ENCODE measurements at places on chromosomes 13 and 19.

- DNase-seq: no peak
Measured at GRCh38 chr13:94063848-94064247, 415.6 kb downstream of the DCT start.

DNA sequence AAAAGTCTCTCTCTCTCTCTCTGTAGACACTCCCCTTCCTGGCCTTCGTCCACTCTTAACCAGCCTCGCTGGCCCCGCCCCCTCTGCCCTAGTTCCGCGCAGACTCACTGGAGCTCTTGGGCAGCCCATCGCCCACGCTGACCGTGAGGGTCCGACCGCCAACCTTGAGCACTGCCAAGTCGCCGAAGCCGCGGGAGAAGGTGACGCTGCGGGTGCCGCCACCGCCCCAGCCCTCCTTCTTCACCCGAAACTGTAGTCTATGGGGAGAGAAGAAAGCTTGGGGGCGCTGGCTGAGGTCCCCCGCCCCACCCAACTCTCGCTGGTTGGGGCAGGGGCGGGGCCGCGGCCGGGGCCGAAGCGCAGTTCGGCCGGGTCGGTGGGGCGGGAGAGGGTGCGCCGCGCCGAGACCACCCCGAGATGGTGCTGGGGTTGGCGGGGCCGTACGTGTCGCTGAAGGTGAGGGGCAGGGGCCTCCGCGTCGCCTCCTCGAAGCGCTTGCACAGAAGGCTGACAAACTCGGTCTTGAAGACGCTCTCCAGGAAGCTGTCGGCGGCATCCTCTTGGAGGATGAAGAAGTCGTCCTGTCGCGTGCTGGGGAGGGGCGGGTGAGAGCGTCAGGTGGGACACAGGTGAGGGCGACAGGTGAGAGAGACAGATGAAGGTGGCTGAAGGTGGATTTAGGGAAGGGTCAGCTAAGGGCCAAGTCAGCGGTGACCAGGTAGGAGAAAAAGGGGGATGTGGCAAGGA, 12.6 kb upstream of the ZNF414 start:
- DNase-seq: peak; percentile 86

DNA sequence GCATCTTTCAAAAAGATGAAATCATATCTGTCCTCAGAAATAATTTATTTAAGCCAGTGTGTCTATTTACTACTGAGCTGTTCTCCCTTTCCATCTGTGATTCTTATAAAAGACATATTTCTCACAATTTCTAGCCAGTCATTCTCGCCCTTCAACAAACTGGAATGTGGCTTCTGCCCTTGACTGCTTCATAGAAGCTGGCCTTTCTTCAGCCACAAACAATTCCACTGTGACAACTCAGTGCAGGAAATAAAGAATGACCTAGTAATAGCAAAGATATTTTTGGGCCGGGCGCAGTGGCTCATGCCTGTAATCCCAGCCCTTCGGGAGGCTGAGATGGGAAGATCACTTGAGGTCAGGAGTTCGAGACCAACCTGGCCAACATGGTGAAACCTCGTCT, 655.5 kb downstream of the PCDH9 start:
- DNase-seq: no peak

GRCh38 chr19:38662537-38663155, 15.2 kb downstream of the ACTN4 start:
- no peak for DNase-seq

GRCh38 chr13:20831933-20832332, 58.2 kb upstream of the EEF1AKMT1 start:
- no peak for DNase-seq

GRCh38 chr19:31575846-31576335, 226.7 kb upstream of the TSHZ3 start:
- DNase-seq: no peak

GRCh38 chr13:49326222-49326917, 78.6 kb downstream of the CDADC1 start:
- DNase-seq: no peak

DNA sequence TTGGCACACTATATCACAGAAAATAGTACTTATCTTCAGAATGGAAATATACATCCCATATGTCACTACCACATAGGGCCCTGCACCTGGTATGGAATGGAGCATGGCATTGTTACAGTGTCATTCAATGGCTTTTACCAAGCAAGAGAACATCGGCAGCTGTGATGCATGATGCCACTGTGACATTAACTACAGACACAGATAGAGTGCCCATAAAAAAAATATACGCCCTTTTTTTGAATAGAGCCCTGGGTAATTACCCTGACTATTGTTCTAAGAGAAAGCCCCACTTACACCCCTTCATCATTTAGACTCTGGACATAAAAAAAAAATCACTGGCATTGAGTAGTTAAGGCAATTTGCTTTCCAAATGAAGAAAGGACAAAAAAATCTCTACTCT, 320.3 kb downstream of the DNAJC15 start:
- DNase-seq: no peak

- DNase-seq: no peak
Measured at GRCh38 chr13:73954808-73955207, 179.4 kb downstream of the KLF12 start.

DNA sequence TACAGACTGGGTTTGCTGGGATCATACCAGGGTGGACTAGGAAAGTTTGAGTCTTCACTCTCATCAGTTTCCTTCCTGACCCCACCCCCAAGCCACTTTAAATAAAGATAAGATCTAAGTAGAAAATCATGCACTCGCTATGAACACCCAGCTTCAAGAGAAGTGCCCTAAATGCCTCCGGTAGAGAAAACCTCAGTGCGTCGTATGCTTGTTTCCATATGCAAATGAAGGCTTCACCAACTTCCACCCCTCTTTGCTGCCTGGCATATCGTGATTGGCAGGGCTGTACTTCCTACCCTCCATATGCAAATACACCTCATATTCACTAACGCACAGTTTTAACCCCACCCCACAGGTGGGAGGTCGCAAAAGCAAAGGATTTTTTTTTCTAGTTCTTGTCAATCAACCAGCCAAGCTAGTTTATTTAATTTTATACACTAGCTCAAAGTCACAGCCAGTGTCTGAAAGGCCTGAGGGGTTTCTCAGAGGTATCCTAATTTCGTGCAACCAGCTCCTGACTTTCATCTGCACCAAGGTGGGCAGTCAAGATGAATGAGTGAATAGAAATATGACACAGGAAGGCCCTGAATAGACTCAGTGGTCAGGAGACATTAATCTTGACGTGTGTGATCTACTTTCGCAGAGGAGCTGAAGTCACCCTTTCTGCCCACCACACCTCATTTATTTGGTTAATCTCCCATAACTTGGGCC, 121.1 kb upstream of the TSHZ3 start:
- DNase-seq: no peak

DNA sequence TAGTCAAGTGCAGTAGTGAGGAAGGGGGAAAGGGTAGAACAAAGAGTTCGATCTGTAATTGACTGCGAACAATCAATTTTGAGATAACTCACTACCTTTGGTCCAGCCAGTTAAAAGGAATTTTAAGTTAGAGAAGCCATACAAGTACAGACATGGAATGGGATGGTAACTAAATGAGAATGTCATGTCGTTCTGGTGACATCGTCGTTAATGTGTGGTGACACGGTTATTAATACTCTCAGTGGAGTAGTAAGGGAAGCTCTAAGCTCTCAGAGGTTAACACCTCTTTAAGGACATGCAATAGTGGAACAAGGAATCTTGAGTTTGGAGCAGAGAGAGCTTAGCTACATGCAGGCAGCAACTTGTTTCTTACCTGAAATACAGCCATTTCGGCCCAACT, 154.9 kb upstream of the KLF12 start:
- DNase-seq: no peak

DNA sequence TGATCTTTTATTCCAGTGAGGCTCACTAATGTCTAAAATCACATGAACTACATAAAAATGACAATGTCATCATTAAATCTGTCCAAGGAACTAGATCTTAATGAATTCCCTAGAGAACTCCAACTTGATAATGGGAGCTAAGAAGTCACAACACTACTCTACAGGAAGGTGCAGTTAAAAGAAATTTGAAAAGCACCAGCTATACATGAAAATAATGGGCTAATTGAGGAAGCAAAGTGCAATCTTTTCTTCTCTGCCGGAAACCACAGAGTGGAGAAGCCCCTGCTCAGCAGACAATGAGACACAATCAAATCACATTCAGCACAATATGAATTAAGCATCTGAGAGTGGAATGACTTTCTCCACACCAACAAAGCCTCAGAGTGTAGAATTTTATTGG, 261.7 kb downstream of the LHFPL6 start:
- DNase-seq: no peak

GRCh38 chr19:4066176-4066606, 508 bp downstream of the ZBTB7A start:
- no peak for DNase-seq

DNA sequence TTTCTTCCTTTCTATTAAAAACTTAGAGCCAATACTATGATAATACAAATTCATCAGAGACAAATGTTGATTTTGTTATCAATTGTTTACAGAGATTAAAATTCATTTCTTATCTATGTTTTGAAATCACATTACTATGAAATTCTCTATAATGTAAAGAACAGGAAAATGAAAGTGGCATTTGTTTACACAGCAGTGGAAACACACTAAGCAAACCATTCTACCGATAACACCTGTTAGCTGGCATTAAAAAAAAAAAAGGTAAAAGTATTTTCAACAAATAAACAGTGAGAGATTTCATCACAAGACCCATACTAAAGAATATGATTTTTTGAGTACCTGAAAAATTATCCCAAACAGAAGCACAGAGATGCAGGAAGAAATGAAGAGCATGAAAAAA, 4.8 kb upstream of the CCDC70 start:
- DNase-seq: no peak

GRCh38 chr19:3108775-3109174, 14.6 kb downstream of the GNA11 start:
- peak; percentile 55 for DNase-seq

- DNase-seq: no peak
Measured at GRCh38 chr19:48770266-48770665, 14.9 kb downstream of the FGF21 start.

GRCh38 chr13:21837841-21838551, 167.1 kb downstream of the FGF9 start:
- DNase-seq: no peak
